Stimulated activated CD4-positive, alpha-beta T cell treated with anti-CD3 and anti-CD28 coated beads, Interleukin-15, amount 100 ng/mL, for 24 hours (primary cell): ENCODE measurements at places on chromosomes 5 and 9.
A peak's percentile ranks its signal among the peaks of the same experiment; 100 is the strongest.

- no peak for DNase-seq
These were observed 181.4 kb downstream of the NTRK2 start for GRCh38 chr9:84850830-84851392.

GRCh38 chr9:70136632-70137031 lies 93.0 kb downstream of the MAMDC2 start:
- no peak for DNase-seq

GRCh38 chr9:71767776-71768321 lies 464 bp downstream of the CEMIP2 start:
- peak; percentile 37 for DNase-seq

- DNase-seq: peak; percentile 71
These were observed 28.4 kb downstream of the MTX3 start for GRCh38 chr5:79962575-79963222.

DNA sequence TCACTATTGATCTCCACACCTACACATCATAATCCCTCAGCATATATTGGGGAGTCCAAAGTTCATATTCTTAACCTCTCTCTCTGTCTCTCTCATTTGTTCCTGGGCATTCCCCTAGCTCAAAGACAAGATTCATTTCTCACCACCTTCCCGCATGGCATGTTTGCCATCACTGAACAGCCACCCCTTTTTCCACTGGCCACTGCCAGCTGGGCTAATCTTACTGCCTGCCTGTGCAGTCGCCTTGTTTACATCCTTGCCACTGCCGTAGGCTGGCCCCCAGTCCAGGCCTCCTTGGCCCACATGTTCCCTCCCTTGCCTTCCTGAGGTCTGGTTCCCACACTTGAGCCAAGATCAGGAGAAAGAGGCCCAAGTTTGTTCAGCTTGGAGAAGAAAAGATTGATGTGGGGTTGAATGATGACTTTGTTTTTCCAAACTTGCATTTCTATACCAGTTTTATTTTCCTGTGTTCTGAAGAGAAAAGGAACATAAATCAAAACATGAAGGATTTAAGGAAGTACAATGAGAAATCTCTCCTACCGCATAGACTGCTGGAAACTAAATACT lies 80.2 kb downstream of the PLAC8L1 start:
- no peak for DNase-seq

DNA sequence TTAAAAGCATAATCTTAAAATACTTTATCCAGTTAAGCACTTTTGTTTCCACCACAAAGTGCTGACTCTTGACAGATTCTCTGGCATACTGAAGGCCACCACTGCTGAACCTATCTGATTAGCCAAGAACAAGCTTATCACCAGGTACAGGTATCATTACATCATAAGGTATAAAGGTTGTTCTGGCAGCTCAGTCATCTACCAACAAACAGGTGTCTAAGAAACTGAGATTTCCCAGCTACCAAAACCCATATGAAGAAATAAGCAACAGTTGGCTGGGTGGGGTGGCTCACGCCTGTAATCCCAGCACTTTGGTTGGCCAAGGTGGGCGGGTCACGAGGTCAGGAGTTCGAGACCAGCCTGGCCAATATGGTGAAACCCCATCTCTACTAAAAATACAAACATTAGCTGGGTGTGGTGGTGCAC lies 5.0 kb downstream of the MTMR12 start:
- DNase-seq: no peak

- DNase-seq: no peak
These were observed 644.9 kb downstream of the CCDC171 start for GRCh38 chr9:16197578-16198370.

- no peak for DNase-seq
These were observed 45.9 kb downstream of the CSNK1G3 start for GRCh38 chr5:123557907-123558306.

GRCh38 chr9:71909887-71910649 lies 925 bp downstream of the ABHD17B start:
- DNase-seq: peak; percentile 65

GRCh38 chr5:5139336-5139776 lies 774 bp upstream of the ADAMTS16 start:
- DNase-seq: no peak

- peak; percentile 27 for DNase-seq
These were observed 3.9 kb downstream of the GRK6 start for GRCh38 chr5:177430140-177430951.

DNA sequence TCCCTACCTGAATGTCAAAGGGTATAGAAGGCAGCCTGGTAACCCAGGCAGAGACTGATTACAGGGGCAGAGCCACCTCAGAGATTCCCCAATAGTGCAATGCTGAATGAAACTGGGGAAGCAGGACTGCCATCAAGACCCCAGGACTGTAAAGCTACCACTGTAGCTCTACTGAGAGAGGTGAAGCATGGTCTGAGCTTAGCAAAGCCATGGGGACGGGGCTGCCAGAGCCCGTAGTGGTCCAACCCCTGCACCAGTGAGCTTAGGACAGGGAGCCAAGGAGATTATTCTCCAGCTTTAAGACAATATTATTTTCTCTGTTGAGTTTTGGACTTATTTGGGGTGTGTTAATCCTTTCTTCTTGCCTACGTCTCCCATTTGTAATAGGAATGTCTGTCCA lies 679.3 kb upstream of the GRAMD2B start:
- no peak for DNase-seq

- DNase-seq: no peak
These were observed 86.5 kb downstream of the ANGPTL2 start for GRCh38 chr9:127035948-127036347.

GRCh38 chr5:161246749-161247148 lies 299.8 kb downstream of the GABRB2 start:
- no peak for DNase-seq

DNA sequence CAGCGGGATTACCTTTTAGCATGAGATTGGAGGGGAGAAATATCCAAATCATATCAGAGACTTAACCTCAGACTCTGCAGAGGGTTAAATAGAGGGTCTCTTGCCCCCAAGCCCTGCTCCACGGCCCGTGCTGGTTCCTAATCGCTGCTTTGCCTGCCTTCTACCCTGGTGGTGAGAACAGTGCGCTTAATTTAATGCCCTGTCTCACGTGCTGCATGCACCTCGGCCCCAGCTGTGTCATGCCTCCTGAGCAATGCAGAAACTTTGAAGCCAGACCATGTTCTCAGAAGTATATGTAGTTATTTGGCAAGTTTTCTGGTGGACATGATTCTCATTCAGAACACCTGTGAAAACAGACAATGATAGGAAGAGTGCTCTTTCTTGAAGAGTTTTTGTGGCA lies 1.4 kb downstream of the OTULIN start:
- DNase-seq: peak; percentile 67

GRCh38 chr9:123940721-123941523 lies 11.0 kb upstream of the DENND1A start:
- DNase-seq: no peak

GRCh38 chr5:115962565-115963402 lies 509 bp downstream of the LVRN start:
- DNase-seq: peak; percentile 12

GRCh38 chr5:20420991-20421595 lies 433.1 kb upstream of the CDH18 start:
- DNase-seq: no peak

DNA sequence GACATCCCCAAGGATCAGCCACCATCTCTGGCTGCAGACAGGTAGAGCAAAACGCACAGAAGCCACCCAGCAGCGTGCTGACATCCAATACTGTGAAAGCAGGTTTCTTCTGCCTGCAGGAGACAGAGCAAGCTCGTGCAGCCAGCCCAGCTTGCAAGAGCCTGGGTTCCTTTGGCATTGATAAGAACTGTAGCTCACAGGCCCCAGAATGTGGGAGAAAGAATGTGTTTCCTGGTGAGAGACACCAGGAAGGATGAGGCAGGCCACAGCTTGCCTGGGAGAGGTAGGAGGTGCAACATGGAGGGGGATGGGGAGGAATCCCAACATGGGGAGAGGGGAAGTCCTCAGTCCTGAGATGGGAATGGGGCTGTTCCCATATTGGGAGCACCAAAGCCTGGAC lies 34.0 kb upstream of the ARAP3 start:
- DNase-seq: no peak

- DNase-seq: no peak
These were observed 60.1 kb downstream of the PDE4D start for GRCh38 chr5:59833448-59833847.

- no peak for DNase-seq
These were observed 44.1 kb upstream of the ANKRD33B start for GRCh38 chr5:10519729-10520128.

- DNase-seq: no peak
These were observed 567.0 kb upstream of the CDH18 start for GRCh38 chr5:20555034-20555433.

GRCh38 chr9:79687131-79687447 lies 115.3 kb downstream of the TLE4 start:
- peak; percentile 9 for DNase-seq

- DNase-seq: no peak
These were observed 173.5 kb downstream of the SLC12A2 start for GRCh38 chr5:128257076-128257475.

DNA sequence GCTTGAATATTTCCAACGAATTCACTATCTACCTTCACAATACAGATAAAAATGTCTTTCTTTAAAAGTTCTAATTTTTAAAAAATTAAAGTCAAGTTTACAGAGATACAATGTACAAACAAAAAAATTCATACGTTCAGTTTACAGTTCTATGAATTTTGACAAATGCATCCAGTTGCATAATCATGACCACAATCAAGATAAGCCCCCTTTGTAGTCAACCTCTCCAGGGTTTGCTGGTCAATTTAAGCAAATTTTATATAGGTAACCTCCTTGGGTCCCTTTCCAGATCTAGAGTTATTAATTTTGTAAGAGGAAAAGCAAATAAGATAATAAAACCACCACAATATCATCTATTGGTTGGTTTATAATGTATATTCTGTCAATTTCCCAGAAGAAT lies 76.3 kb downstream of the MRPS27 start:
- DNase-seq: no peak

GRCh38 chr5:83401775-83402174 lies 69.8 kb upstream of the VCAN start:
- DNase-seq: no peak

DNA sequence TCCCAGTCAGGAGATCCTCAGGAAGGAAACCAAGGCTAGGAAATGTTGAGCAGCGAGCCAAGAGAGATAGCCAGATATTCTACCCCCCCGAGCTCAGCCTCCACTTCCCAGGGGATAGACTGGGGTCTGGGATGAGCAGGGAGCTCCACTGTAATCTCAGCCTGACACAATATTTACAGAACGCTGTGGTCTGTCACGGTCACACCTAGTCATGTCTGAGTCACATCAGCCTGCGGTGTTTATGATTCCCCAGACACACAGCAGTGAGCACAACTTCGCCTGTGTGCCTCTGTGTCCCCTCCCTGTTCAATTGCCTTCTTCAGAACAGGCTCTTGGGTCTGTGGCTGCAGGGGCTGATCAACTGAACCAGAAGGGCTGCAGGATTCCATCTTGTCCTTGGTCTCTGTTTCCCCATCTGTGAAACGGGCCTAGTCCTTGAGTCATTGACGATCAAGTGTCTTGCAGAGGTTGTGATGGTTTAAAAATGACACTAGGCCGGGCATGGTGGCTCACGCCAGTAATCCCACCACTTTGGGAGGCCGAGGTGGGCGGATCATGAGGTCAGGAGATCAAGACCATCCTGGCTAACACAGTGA lies 8.6 kb upstream of the PRRX2 start:
- no peak for DNase-seq

- no peak for DNase-seq
These were observed 355.6 kb upstream of the DAB2 start for GRCh38 chr5:39780347-39780746.

- no peak for DNase-seq
These were observed 546.8 kb upstream of the ZNF608 start for GRCh38 chr5:125293223-125293622.

DNA sequence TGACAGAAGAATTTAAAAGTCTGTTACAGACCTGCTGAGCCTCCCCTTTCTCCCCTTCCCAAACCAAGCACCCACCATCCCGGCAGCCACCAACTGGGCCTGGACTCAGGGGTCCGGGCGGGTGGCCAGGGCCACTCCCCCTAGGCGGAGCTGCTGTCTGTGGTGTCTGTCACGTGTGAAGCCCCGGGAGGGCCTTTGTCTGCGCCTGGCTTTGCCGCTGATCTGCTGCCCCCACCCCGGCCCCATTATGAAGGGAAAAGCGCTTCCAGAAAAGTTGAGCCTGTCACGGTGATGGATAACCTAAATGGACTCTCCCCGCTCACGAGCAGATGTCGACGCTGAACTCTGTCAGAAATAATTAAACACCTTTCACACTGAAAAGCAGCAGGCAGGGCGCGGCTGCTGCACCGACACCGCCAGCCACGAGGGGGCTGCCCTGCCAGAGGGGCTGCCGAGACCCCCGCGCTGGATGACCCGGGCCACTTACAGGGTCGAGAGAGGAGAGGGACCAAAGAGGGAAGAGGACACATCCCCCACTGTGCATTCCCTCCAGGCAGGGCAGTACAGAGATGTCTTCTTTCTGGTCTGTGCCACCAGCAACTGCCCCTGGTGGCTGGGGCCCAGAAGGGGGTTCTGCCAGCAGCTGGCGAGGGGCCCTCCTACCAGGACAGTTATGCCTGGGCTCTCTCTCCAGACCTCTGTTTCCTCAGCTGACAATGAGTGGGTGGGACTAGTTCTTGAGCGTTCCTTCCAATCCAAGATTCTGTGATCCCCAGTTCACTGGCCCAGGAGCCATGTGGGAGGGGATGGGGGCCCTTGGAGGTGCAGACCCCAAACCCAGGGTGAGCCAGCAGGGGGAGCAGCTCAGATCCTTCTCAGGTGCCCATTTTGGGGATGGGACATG lies 36.0 kb upstream of the BARHL1 start:
- DNase-seq: peak; percentile 5

DNA sequence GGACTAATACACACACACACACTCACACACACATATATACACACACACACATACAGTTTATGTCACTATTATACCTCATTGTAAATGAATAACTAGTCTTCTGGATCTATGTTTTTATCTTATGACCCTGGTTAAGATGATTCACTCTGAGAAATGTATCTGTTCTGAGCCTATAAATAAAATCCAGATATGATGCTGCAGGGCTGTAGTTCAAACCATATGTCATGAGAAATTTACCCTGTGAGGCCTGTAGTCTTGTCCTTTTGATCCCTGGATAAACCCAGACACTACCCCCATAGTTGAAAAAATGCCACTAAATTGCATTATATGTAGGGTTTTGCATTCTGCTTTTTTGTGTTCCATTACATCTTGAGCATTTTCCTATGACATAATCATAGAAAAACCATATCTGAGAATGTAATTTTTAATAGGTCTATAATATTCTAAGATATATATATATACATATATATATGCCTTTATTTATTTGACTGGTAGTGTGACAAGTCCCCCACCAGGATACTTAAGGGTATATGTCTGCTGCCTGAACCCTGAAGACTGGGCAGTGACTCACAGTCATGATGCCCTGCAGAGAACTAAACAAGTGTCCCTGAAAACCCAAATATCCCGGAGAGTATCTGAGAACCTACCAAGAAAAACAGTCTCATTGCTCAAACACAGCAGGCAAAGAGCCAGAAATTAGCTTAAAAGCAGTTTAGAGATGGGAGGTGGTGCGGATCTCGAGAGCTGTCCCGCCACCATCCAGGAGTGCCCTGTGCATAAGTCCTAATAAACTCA lies 18.4 kb upstream of the ALDOB start:
- no peak for DNase-seq
